Dermis microvascular lymphatic vessel endothelial cell (primary cell): ENCODE measurements at places on chromosomes 4 and X. TPM values are rescaled to one million over a fixed set of nuclear protein-coding genes. Genes with fewer than 3 reads are reported as not detected.

DNA sequence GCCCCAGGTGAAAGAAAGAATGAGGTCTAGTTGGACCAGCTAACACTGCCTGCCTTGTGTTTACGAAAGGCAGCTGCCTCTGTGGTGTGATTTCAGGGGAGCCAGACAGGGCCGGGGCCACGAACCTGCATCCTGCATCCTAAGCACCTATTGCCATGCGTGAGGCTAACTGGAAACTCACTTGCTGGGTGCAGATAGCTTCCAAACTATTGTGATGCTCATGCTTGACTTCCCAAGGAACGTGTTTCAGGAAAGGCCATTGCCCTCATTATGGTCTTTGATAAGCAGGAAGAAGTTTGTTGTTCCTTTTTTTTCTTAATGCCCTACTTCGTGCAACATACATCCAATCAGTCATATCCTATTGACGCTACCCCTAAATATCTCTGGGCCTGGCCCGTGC lies 2.3 kb upstream of the IRF2 start:
- DNase-seq = no peak

- DNase-seq = no peak
These were observed 186.8 kb upstream of the PABPC4L start for GRCh38 chr4:134388351-134388750.

- DNase-seq = peak; percentile 88
These were observed 83.8 kb upstream of the MAML3 start for GRCh38 chr4:140237616-140238350.

GRCh38 chrX:110665223-110666002 lies 130.2 kb downstream of the CHRDL1 start:
- DNase-seq = no peak

DNA sequence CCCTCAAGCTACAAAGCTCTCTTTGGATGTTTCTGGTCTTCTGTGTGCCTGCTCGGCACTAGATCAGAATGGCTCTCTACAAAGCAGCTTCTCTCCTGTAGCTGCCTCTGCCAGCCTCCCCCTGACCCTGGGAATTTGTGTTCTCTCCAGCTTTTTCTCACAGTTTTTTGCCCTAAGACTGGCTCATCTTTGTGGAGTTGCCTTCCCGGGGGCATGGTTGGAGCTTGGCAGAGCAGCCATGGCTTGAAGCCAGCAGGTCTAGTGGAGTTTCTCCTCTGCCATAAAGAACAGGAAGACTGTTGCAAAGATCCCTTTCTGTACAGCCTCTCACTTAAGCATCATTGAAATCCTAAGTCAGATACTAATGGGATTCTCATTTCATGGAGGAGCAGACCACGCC lies 163.3 kb upstream of the MAMLD1 start:
- DNase-seq = no peak

- DNase-seq = no peak
These were observed 464.4 kb downstream of the TRIML1 start for GRCh38 chr4:188603646-188604045.

- no peak for DNase-seq
These were observed 134.8 kb downstream of the GALNTL6 start for GRCh38 chr4:171948038-171948437.

- DNase-seq = peak; percentile 60
These were observed 77.3 kb upstream of the NOCT start for GRCh38 chr4:138938366-138938690.

- DNase-seq = no peak
These were observed 31.7 kb downstream of the MAN2B2 start for GRCh38 chr4:6606465-6607235.

DNA sequence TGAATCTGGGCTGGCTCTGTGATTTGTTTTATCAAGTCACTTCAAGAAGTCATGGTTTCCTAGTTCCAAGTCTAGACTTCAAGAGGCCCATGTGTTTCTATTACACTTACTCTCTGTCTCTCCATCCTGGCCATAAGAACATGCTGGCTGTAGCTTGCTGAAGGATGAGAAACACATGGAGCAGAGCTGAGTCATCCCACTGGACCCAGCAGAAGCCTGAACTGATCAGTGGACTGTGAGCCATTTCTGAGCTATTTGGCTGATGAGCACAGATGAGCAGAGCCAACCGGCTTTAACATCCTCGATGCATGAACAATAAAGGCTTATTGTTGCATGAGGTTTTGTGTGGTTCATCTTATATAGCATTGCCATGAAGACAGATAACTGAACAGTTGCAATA lies 290.6 kb upstream of the BOD1L1 start:
- DNase-seq = peak; percentile 23

GRCh38 chrX:140664939-140665338 lies 44.6 kb upstream of the LINC00632 start:
- peak; percentile 11 for DNase-seq

GRCh38 chr4:1766106-1767060 lies 26.7 kb upstream of the FGFR3 start:
- no peak for DNase-seq

DNA sequence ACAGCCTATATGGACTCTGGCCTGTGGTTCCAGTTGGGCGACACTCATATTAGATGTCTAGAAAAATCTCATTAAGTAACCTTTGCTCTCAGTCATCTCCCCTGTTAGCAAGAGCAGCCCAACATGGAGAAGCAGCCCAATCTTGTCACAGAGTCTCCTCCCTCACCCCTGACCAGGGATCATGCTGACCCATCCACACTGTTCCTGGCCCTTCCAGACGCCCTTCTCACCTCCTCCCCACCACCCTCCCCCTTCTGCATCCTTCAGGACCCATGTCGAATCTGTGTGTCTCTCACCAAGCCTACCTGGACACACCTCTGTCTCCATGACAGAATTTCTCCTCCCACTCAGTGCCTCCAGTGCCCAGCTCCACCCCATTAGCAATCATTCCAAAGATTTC lies 190.1 kb downstream of the STIM2 start:
- no peak for DNase-seq

DNA sequence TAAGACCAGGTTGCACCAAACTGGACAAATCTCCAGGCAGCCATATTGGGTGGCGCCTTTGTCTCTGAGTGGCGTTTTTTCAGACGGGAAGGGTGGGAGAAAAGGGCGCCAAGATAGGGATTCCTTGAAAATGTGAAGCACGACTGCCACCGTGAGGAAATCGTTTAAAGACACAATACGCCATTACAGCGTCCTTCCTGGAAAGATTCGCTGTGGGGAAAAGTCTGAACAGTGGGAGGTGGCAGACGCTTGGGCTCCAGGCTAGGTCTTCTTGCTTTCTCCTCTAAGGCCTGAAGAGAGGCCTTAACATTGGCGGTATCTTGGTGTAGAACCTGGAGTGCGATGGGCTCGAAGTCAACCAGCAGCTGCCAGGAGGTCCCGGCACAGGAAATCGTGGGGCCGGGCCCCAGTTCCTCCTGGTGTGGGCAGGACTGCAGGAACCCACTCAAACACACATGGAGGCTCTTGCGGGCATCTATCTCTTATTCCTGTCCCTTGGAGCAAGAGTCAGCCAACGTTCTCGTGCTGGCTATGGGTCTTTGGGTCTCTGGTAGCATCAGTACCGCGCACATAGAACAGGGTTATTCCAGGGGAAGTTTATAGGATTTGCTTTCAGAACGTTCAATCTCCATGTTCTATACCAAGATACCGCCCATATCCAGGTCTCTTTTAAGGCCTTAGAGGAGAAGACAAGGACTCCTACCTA lies 208.8 kb downstream of the OR13H1 start:
- DNase-seq = peak; percentile 88

DNA sequence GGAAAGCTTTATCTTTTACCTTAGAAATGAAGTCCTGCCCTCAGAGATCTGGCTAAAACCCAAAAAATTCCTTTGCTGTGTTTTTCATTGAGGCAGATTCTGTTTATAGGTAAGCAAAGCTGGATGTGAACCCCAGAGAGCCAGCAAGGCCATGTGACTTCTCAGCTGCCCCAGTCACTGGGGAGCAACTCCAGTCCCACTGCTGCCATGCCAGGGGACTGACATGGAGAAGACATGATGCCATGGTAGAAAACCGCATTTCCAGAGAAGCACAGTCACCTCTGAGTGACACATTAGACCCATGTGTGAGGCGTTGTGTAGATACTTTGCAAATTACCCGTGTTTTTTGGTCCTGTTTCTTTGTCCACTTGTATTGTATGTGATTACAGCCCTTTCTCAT lies 45.4 kb downstream of the PTTG2 start:
- no peak for DNase-seq

- peak; percentile 34 for DNase-seq
These were observed 39.5 kb downstream of the NSD2 start for GRCh38 chr4:1910643-1911042.

Gene LETM1
- 68.3 and 76.4 TPM in 2 replicates for total RNA-seq

Gene CFI
- 23.4 and 59.7 TPM in 2 replicates for total RNA-seq

Gene RBM47
- under 0.01 and 0.13 TPM in 2 replicates for total RNA-seq

Gene VEGFC
- total RNA-seq = 0.76 and 0.77 TPM in 2 replicates

Gene GAGE12G
- total RNA-seq = not detected in 2 replicates

Gene PDCL2
- not detected in 2 replicates for total RNA-seq

Gene FGFR3
- total RNA-seq = 0.64 and 2.4 TPM in 2 replicates

Gene XAGE1A
- total RNA-seq = not detected in 2 replicates

Gene STATH
- not detected in 2 replicates for total RNA-seq

Gene RGN
- 0.26 and 0.51 TPM in 2 replicates for total RNA-seq
